ENCODE measurements at places on chromosomes 4 and X.

DNA sequence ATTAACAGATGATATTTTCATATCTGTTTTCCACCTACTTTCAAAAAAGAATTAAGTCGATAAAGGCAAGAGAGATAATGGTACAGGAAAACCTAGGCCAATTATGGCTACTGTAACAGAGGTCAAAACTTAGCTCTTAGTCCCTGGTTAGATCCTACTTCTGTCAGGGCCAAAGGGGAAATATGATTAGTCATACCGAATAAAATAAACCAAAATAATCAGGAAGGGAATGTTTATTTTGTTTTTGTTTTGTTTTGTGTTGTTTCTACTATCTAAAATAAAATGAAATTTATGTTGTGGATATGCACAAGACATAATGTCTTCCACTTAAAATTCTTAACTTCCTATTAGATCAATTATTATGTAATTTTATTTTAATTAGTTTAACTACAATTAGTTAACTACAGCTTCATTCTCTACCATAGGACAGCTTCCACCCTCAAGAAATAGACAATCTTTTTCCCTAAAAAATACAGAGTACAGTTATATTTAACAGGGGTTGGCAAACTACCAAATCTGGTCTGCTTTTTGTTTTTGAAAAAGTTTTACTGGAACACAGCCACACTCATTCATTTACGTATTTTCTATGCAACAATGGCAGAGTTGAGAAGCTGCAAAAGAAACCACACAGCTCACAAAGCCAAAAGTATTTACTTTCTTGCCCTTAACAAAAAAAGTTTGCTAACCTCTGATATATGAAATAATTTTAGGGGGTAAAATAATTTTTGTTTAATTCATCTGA, 25.4 kb downstream of the TMEM47 start:
- DNase-seq: no peak

DNA sequence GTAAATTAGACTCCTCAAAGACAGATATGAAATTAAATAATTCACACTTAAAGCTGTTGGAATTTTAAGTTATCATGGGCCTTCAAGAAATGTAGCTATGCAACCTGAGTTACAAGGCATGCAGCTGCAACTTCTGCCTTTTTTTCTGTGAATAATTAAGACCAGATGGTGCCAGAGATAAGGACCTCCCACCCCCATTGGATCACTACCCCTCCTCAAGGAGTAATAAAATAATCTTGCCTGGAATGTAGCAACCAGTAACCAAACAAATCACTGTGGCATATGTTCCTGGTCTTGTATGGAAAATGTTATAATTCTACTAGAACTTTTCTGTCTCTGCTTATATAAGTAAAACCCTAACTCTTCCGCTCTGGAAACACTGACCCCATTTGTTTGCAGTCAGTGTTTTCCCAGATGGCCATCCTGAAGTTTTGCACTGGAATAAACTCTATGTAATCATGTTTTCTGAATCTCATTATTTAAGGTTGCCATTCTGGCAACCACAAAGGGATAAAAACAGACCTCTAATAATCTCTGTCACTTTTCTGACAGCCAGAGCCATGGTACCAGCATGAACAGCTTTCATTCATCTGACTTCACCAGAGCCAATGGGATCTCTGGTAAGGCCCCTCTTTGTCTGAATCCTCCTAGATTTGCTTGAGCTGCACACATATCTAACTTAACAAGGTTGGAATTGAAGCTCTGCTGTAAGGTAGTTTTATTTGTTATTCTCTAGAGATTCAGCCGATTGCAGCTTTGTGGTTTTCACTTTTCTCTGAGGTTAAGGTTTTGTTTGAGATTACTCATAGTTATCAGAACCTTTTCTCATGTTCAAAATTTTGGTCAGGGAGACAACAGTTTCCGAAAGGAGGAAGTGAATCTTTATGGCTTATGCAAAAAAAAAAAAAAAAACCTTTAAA, 274.6 kb downstream of the NAF1 start:
- DNase-seq: no peak

DNA sequence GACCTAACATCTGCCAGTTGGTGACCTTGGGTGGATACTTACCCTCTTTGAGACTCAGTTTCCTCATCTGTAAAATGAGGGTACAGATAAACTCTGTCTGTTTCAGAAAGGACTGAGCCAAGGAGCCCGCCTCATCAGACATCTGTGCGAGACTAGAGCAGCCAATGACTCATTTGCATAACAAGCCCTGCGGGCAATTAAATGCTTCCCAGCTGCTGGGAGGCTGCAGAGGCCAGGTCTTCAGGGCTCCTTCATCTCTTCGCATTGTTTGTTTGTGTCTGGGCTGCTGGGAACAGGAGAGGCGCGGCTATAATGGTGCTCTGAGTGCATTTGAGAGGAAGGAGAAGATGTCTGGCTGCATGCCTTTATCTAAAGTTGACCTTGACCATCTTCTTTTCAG, 85.0 kb downstream of the ADRA2C start:
- DNase-seq: no peak

GRCh38 chrX:12463052-12463451, 324.8 kb downstream of the FRMPD4 start:
- no peak for DNase-seq

DNA sequence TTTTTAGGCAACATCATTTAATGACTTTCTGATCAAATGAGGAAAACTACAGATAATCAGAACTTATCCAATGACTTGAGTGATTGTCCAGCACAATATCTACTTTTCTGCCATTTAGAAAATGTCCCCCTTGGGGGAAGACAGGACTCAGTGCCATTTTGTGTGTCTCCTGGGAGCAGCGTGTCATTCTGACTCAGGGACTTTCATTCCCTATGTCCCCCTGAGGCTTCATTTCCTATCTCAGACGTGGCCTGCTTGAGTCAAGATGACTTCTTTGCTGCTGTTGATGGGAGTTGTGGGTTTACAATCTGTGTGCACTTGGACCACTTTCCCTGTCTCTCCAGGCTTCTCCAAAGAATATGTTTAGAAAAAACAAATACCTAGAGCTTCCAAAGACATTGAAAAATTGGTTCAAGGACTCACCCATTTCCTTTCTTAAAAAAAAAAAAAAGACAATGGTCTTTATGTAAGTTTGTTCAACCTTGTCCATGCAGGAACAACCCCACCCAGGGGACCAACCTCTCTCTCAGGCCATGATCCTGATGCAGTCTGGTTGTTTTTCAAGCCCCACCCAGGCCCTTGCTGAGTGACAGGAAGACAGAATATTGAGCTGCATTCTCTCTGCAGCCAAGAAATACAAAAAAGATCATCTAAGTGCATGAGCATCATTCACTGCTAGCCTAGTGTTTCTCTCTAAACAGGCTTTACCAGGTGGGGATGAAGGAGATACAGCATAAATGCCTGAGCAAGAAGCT, 34.3 kb upstream of the TMEM154 start:
- DNase-seq: no peak

DNA sequence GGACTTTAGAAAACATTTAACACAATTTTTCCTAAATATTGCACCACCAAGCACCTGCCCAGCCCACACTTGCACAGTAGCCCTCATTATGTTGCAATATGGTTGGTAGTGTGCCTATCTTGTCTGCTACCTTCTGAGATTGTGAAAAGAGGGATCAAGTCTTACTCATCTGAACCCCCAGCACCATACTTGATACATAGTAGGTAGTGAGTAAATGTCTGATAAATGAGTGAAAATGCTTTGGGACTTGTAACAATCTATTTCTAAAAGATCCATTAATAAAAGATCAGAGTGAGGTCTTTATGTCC, 118.4 kb upstream of the MED14 start:
- DNase-seq: no peak

GRCh38 chr4:115780835-115781234, 667.4 kb upstream of the NDST4 start:
- DNase-seq: no peak

DNA sequence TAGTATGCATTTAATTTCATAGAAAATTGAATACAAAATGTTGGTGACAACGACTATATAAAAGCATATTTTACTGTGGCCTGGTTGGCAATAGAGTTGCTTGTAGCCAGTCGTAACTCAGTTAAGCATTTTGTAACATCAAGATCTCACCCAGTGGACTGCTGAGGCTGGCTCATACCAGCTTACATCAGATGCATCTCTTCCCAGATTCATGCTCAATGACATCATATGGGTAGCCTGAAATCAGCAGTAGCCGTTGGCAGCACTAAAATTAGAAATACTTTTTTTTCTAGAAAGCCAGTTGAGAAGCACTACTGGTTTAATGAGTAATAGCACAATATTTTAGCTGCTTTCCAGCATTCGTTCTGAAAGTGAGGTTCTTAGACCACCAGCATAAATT, 341.2 kb downstream of the TECRL start:
- no peak for DNase-seq

DNA sequence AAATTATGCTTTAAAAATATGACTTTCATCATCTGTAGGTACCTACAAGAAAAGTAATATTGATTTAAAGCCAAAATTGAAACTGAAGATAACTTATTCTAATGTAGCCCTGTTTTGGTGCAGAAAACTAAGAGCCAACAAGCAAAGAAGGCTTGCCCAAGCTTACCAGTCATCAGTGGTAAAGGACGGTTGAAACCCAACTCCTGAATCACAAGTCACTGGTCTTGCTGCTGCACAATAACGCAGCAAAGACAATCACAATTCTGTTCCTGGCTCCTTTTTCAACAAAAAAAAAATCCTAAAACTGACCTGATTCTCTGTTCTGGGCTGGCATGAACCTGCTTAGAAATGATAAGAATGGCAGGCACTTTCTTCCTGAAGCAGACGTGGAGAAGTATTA, 34.5 kb downstream of the WDFY3 start:
- DNase-seq: no peak

DNA sequence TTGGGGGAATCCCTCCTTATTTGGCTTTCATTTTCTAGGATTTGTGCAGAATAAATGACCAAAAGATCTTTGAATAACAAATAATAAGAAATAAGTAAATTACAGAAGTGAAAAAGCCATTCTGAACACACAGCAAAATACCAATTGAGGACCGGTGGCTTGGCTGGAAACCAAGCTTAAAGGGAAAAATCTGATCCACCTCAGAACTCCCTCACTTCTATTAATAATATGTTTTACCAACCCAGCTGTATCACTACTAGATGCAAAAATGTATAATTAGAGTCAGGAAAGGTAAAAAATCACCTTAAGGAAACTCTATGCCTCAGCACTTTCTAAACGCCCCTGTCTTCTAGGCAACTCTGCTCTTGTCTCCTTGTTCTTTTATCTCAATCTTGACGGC, 77.3 kb downstream of the TSPAN5 start:
- DNase-seq: no peak

DNA sequence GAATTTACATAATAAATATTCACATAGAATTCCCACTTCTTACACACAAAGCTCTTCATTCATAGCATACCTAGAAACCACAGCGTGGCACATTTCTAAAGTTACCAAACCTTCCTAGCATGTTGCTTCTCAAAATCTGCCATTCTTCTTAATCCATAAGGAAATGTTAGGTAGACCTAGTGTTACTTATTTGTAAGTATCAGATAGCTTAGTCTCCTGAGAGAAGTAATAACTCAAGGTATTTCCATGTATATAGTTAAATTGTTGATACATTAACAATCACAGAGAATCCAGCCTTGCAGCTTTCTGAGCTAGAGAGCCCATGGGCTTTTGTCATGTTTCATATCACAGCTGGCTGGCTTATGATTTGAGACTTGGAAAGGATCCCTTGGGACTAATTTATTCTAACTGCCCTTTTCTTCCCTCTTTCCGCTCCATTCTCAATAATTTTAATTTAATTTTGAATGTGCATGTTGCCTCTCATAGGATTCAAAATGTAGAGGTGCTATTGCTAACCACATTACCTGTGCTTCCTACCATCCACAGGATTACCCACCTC, 17.6 kb downstream of the SH3RF1 start:
- no peak for DNase-seq

- DNase-seq: no peak
Observed at GRCh38 chrX:38452603-38453002, 100.2 kb downstream of the OTC start.

DNA sequence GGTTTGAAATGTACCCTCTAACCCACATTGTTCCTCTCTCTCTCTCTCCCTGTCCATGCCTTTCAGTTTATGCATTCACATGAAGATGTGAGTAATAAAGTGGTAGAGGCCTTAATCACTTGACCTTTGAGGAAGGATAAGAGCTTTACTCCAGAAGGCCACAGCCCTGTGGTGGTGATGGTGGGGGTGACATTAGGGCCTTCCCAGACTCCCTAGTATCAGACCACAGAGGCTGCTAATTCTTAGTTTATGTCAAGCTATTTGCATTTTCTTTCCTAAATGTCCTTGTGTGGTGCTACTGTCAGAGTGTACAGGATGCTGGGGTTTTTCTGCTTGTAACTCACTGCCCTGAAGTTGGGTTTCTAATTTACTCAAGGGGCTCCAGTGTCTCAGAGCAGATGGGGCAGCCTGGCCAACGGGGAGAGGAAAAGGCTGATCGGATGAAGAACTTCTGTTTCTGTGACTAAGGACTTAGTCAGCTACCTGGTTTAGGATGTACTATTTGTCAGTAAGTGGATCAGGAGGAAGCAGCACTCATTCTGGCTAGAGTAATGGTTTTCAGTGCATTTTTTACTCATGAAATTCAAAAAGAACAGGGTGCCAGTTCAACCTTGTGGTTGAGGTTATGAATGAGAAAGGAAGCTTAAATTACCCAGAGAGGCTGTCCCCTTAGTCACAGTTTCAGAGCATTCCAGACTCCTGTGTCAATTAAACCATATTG, 509.6 kb upstream of the DIPK2B start:
- no peak for DNase-seq

DNA sequence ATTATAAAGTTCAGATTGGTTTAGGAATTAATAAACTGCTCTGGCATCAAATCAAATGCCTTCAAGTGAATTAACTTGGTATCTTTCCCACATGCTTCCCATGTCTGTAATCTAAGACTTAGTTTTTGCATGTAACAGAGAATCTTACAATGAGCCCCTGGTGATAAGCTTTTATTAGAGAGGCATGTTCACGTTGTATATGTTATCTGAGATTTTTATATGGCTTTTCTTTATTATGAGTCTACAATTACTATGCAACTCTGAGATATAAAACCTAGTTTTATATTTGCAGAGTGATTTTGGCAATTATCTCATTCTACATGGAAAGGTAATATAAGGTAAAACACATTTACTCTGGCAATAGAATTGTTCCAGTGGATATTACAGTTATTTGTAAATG, 1578.4 kb upstream of the IGFBP7 start:
- no peak for DNase-seq

- no peak for DNase-seq
Observed at GRCh38 chr4:152258804-152259708, 276.8 kb downstream of the FBXW7 start.

DNA sequence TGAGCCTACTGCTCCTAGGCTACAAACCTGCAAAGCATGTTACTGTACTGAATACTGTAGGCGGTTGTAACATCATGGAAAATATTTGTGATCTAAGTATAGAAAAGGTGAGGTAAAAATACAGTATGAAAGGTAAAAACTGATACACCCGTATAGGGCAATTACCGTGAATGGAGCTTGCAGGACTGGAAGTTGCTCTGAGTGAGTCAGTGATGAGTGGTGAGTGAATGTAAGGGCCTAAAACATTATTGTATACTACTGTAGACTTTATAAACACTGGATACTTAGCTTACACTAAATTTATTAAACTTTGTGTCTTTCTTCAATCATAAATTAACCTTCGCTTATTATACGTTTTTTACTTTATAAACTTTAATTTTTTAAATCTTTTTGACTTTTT, 3.7 kb downstream of the KIF4A start:
- no peak for DNase-seq

GRCh38 chrX:12984603-12985319, 9.9 kb downstream of the TMSB4X start:
- DNase-seq: no peak

GRCh38 chr4:126890994-126891393, 741.8 kb upstream of the INTU start:
- DNase-seq: no peak

GRCh38 chr4:138455097-138455496, 212.9 kb upstream of the SLC7A11 start:
- DNase-seq: no peak
